ENCODE measurements at places on chromosomes 5 and 9.

GRCh38 chr5:127072861-127073846, at the start of gene C5orf63:
Gene C5orf63, minus strand, starts transcription at chr5:127073502. Its CDS starts 14,507 bp downstream, at chr5:127058995.
- DNase-seq, result peak; percentile 69

- DNase-seq, result no peak
Measured at GRCh38 chr5:14041528-14042192, 97.2 kb upstream of the DNAH5 start.

GRCh38 chr5:95927927-95928723, 33.5 kb downstream of the ELL2 start:
- no peak for DNase-seq

DNA sequence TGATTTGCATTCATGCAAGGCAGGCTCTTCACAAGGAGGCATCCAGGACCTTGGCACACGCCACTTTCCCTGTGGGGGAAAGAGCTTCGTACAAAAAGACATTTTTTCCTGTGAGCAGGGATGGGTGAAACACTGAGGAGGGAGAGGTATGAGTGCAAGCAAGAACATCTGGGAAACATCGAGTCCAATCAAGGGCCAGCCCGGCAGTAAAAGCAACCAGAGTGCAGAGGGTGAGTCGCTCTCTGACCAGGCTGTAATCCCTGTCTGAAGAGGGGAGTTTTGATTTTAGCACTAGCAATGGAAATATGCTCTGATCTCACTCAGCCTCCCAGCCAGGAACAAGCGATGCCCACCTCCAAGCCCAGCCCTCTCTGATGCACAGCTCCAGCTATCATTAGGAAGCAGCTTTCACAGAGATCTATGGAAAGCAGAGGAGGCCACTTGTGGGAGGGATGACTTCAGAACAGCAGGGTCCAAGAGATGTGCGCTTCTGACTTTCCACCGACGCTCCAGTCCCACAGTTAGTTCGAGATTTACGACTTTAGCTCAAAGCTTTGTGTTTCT, 211.0 kb upstream of the ADAMTS16 start:
- DNase-seq, result no peak

DNA sequence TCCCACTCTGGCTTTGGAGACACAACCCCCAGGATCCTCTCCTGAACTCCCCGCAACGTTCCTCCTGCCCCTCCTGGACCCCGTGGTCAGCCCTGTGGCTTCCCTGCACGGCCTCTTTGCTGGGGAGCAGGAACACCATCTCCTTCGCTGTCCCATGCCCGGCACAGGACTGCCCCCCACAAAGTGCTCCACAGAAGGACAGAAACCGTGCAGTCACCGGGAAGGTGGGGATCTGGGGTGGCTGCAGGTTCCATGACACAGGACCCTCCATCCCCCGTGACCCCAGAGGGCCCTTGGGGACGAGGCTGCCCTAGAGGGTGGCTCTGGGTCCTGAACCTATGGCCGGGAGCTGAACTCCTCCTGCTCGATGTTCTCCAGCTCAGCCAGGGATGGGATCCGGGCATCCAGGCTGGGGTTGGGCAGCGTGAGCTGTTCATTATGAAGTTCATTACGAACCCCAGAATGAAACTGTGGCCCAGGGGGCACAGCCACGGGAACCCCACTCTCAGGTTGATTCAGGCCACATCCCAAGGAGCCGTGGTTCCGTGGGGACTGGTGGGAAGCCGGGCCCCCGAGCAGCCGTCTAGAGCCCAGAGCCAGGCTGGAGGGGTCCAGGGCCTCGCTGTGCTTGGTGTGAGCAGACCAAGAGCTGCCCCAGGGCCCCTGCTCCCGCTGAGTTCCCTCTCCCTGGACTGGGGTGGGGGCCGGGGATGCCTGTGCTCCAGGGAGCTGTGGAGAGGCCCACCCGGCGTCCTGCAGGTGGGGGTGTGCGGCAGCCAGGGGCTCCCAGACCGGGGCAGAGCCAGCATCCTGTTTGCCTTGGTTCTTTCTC, 684 bp upstream of the SLC6A19 start:
- no peak for DNase-seq

- no peak for DNase-seq
Measured at GRCh38 chr5:162209005-162209605, 141.5 kb downstream of the GABRG2 start.

DNA sequence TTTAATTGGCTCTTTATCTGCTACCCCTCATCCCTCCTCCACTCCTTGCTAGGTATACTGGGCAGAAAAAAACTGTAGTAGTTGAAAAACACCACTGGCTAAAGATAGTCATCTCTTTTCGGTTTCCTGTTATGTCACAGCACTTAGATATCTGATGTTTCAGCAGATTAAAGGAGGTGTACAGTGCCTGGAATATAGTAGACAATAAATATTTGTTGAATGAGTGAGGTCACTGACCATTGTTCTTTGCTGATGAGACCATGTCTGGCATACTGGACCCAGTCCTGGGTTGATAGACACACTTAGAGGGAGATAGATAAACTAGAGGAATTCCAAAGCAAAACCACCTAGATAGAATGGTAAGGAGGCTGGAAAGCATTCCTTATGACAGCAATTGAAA, 3.2 kb downstream of the GRPEL2 start:
- DNase-seq, result no peak

DNA sequence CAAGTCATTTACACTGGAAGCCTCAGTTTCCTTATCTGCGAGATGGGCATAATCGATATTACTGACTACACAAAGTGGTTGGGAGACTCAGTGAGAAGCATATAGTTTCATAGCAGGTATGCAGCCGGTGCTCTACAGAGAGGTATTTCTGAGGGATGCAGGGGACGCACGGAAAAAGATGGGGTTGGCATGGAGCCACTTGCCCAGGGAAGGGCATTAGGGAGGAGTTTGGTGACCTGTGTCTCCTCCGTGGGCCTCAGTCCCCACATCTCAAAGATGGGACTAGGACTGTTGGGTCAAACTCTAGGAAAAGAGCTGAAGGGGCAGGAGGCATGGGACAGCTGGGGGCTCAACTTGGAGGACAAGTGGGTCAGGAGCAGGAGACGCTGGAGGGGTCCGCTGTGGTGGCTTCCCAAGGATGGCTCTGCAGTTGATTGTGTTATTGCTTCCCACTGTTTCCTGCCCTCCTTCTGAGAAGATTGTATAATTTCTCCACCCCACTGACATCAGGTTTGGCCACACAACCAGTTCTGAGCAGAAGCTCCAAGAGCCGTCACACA, 158.6 kb upstream of the ALDH1B1 start:
- no peak for DNase-seq

DNA sequence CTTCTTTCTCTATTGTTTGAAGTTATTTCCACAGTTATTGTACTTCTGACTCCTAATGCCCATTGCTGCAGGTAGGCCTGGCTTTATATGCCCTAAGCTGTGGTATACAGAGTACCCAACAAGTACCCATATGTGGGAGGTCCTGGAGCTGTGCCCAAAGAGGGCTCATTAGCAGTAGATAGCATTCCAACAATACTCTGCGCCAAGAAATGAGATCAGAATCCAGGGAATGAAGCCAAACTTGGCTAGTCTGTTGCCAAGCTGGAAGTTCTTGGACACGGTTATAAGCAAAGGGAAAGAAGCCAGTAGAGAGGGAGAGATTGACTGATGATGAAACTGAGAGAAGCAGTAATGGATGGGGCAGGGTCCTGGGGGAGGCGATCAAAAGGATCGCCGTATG, 29.7 kb upstream of the FAM169A start:
- no peak for DNase-seq

DNA sequence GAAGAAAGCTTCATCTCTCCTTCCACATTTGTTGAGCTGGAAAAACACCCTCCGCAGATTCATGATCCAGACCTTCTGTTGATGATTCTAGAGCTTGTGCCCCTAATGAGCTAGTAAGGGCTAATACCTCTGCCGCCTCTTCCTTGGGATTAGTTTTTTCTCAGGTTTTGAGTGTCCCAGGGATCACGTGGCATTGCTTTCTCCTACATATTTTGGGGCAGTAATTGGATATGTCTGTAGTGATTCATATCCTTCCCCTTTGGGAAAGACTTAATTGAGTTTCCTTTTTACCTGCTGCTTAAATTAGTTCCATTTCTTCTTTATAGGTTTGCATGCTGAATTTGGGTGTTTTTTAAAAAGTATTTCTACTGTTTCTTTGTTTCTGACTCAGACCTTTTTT, 143.9 kb downstream of the GOLPH3 start:
- DNase-seq, result no peak

- DNase-seq, result peak; percentile 84
Measured at GRCh38 chr5:113022661-113023060, 46.1 kb downstream of the DCP2 start.

DNA sequence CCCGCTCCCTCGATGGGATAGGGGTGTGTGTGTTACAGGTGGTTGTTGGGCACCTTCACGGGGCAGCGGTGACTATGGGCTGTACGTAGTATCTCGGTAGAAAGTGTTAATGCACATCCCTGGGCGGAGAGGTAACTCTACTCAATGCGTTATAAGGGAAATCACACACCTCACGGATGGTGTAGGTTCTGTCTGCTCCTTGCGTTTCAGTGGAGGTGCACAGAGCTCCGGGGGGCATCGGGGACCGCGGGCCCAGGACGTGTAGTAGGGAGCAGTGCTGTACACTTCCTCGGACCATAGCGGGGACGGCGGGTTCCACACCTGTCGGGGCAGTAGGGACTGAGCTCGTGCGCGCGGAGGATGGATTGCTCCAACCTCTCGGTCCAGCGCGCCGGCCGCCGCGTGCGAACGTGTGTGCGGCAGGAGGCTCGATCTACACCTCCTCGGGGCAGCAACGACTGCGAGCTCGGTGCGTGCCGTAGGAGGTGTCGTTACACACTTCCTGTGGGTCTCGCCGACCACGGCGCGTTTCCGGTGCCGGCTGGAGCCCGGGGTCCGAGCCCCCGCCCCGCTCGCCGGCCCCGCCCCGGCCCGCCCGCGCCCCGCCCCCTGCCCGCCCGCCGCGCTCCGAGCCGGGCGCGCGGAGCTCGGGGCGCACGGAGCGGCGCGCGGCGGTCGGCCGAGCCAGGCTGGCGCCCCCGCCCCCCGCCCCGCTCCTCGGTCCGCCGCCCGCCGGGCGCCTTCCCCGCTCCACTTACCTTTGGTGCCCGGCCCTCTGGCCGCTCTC, at the start of gene KIAA1958:
TSS of gene KIAA1958 (plus strand) at position 607 of the 787 bp plus-strand sequence. CDS start 87,254 bp downstream, outside the sequence.
- DNase-seq, result peak; percentile 81

DNA sequence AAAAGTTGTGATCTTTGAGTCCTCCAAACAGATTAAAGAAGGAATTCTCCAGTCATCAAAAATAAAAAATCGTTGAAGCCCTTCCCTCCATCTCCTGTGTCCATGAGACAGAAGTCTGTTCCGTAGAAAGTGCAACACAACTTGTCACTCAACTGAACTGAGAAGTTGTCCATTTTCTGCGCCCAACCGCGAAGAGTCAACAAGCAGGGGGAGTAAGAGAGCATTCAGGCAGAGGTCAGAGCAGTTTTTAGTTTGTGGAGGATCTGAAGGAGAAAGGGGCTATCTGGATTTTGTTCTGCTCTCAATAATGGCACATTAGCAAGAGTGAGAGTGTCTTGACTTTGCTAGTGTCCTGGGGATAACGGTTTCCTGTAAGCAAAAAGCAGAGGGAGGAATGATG, 303.9 kb downstream of the ICE1 start:
- no peak for DNase-seq

- no peak for DNase-seq
Measured at GRCh38 chr9:78144663-78145377, 91.1 kb upstream of the CEP78 start.

- DNase-seq, result peak; percentile 46
Measured at GRCh38 chr5:172714491-172715420, 56.2 kb downstream of the DUSP1 start.

- no peak for DNase-seq
Measured at GRCh38 chr9:105908069-105908468, 213.7 kb downstream of the TMEM38B start.

GRCh38 chr9:121266906-121267650, 884 bp upstream of the GSN start:
- DNase-seq, result no peak

DNA sequence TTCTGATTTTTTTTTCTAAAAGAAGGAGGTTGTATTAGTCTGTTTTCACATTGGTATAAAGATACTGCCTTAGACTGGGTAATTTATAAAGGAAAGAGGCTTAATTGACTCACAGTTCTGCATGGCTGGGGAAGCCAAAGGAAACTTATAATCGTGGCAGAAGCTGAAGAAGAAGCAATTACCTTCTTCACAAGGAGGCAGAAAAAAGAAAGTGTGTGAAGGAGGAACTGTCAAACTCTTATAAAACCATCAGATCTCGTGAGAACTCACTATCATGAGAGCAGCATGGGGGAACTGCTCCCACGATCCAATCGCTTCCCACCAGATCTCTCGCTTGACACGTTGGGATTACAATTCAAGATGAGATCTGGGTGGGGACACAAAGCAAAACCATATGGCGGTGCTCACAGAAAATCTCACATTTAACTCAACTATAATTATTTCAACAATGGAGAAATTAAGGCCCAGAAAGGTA, 27.1 kb downstream of the DPYSL3 start:
- no peak for DNase-seq

DNA sequence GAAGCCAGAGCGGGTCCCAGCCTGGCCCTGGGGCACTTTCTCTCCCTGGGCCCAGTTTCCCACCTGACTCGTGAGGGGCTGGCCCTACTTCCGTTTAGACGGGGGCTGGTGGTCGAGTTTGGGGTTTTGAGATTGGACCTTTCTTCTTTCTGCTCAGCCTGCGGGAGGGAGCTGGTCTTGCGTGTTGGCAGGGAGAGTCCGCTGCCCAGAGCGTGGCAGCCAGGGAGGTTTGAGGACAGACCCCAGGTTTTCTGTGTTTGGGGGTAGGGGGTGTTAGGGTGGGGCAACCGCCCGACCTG, 6.0 kb upstream of the PITX1 start:
- no peak for DNase-seq

DNA sequence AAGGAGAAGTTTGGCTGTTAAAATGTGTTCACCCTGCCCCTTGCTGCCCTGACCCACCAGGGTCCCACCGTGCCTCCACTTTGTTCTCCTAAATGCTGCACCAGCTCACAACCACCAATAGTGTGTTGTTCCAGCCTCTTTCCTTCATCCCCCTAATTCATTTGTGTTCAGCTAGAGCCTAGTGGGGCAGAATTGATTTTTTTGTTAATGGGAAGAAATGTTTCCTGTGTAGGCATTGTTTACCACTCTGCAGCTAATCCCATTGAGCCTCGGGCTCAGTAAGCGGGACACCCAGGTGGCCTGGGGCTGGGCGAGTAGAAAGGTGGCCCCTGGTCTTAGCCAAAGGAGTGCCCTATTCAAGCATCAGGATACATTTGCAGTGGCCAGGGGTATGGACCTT, 127.6 kb downstream of the MVB12B start:
- DNase-seq, result no peak

GRCh38 chr5:140672455-140673186, 755 bp downstream of the DND1 start:
- no peak for DNase-seq

GRCh38 chr9:127309715-127310114, 45.1 kb downstream of the GARNL3 start:
- DNase-seq, result no peak

DNA sequence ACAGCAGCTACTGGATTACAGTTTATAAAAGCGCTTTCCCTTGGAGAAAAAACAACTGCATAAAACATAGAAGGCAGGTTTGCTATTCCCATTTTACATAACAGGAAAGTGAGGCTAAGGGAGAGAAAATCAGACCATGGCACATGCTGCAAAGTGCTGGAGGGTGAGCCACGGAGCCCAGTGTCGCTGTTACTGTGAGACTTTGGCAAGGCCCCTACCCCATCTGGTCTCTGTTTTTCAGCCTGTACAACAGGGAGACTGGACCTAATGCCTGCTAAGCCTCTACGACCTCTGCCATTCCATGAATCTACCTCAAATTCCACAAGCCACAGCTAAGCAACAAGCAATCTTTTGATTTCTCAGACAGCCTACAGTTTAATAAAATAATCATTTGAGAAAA, 139.2 kb downstream of the GABBR2 start:
- no peak for DNase-seq

Measured in CD8-positive, alpha-beta T cell (primary cell).